ENCODE measurements at places on chromosomes 2 and 18.
A peak's percentile ranks its signal among the peaks of the same experiment; 100 is the strongest.

- no peak for DNase-seq
Measured at GRCh38 chr2:78290581-78291214, 734.8 kb upstream of the REG3G start.

DNA sequence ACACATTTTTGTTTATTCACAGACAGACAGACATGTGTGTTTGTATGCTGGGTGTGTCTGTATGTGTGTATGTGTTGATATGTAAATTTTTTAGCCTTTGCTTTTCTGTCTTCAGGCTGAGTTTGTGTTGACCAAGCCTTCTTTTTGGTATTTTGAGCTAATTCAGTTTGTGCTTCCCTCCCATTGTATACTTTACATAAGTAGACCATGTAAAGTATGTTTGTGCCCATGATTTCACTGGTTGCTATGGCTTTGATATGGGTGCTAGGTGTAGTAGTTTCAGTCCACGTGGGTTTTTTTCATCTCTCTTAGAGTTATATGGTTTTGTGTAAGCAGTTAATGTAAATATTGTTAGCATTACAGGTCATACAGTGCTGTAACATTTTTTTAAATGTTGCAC lies 129.4 kb upstream of the EPC2 start:
- no peak for DNase-seq

- DNase-seq: no peak
Measured at GRCh38 chr2:41954304-41955291, 93.2 kb upstream of the PKDCC start.

DNA sequence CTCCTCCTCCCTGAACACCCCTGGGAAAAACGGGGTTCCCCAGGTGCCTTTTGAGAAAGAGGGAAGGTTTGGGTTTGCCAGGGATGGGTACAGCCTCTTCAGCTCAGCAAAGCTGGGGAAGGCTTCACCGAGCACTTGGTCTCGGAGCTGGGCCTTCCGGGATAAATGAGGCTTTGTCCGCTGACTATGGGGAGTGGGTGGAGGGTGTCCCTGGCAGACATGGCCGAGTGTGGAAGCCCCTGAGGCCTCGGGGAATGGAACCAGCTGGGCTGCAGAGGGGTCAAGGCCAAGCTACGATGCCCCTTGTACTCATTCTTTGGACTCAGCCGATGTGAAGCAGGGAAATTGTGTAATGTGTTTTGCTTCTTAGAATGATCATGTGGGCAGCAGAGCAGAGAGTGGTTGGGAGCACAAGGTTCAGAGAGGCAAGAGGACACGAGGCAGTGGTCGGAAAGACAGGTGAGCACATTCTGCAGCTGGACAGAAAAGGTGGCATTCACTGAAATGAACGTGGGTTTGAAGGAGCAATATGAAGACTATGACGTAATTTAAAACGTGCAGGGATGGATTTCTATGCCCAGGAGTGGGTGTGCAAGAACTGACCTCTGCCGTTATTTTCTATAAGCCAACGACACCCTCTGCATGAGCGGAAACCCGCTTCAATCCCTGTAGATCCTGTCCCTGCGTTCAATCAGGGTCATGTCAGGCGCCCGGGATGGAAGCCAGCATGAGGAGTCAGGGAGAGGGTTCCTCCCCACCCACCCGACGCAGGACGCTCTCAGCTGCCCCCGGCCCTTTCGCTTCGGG lies 142.6 kb downstream of the PXDN start:
- DNase-seq: no peak

DNA sequence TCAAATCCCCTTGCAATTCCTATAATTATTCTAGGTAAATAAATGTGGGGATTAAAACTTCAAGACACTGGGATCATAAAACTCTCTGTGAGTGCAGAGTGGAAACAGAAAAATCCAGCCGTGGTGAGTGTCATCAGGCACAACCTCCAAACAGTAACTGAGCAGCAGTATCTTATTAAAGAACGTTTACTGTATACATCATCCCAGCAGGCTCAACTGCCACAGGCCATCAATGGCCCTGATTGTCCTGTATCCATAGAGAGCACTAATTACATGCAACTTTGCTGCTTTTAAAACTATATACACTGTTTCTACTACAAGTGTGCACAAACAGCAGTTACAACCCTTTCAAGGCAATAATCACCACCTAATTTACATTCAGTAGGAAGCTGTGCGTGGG lies 23.9 kb downstream of the GAREM1 start:
- DNase-seq: no peak

DNA sequence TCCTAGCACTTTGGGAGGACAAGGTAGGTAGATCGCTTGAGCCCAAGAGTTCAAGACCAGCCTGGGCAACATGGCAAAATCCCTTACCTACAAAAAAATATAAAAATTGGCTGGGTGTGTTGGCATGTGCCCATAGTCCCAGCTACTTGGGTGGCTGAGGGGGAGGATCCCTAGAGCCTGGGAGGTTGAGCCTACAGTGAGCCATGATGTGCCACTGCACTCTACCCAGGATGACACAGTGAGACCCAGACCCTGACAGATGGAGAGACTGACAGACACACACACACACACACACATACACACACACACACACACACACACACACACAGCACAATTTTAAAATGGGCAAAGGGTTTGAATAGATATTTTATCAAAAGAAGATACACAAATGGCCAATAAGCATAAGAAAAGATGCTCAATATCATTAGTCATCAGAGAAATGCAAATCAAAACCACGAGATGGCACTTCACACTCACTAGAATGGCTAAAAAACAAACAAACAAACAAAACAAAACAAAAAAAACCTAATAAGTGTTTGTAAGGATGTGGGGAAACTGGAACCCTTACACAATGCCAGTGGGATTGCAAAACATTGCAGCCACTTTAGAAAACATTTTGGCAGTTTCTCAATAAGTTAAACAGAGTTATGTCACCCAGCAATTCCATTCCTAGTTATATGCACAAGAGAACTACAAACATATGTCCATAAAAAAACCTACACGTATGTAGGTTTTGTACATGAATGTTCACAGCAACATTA lies 42.3 kb downstream of the BAZ2B start:
- no peak for DNase-seq

DNA sequence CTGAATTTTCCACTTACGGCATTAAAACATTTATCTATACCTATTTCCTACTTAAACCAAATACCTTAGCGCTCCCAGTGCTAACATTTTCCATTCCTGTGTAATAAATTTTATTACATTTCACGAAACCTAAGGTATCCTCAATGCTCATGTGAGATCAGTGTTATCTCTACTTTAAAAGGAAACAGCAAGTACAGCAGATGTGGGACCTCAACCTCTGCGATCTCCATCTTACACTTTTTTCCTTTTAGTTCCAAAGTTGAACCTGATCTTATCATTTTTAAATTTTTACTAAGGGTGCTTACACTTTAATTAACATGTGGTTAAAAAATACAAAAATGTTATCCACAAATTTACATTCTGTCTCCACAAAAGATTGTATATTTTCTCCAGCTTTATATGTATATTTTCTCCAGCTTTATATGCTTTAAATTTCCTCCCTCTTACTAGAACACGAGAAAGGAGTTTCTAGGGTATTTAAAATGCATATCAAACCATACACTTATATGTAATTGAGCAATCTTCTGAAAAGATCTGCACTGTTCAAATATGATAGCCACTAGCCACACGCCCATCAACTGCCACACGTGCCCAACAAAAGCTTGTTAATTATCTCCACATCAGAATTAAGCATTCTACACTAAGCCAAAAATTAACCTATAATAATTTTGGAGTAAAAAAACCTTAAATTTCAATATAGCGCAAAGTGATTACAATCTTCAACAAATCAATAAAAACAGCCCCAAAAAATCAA lies 38.1 kb downstream of the MBOAT2 start:
- no peak for DNase-seq

GRCh38 chr18:48142353-48142752 lies 211.9 kb upstream of the SMAD2 start:
- no peak for DNase-seq

- no peak for DNase-seq
Measured at GRCh38 chr2:159614534-159615366, 1.6 kb downstream of the BAZ2B start.

DNA sequence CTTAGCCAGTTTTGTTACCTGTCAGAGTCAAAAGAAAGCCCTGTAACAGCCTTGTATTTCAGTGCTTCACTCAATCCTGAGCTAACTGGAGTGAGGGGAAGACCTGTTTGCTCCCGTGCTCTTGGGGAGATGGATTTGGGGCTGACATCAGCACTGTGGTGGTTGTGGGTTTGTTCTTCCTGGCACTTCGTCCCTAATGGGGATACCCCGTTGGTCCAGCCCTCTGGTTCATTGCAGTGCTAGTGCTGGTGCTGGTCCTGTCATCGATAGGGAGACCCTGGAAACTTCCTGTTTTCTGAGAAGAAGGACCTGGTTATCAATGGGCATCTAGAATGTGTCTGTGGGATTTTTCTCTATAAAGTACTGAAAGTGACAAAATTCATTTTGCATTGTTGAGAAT lies 205.4 kb downstream of the ZNF407 start:
- DNase-seq: no peak

DNA sequence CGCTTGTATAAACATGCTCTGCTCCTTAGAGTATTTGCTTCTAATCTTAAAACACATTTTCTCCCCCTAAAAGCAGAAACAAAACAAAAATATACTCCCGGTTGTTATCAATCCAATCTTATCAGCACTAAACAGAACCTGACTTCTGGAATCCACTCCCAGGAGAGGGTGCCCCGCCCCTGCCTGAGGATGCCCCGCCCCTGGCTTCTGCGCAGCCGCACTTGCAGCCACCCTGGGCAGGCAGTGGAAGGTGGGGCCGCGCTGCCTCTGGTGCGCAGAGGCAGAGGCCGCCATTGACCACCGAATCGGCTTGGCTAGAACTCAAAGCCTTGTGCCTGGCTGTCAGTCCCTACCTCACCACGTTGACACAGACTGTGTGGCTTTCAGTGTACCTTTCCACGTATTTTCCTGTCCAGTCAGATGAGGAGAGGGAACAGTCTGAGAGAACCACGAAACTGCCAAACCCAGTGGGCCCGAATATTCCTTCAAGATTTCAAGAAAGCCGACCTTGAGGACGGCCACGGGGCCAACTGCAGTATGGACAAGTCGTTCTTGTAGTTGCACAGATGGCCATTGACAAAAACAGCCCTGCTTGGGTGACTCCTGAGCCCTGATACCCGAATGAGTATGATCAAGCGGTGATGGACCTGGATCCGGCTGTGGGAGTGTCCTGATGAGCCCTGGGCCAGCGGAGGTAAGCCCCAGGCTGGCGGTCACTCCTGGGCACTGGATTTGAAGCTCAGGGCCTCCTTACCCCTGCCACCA lies 46.2 kb upstream of the ARHGAP28 start:
- peak; percentile 77 for DNase-seq

GRCh38 chr2:25490217-25490616 lies 148.5 kb upstream of the DNMT3A start:
- DNase-seq: no peak

DNA sequence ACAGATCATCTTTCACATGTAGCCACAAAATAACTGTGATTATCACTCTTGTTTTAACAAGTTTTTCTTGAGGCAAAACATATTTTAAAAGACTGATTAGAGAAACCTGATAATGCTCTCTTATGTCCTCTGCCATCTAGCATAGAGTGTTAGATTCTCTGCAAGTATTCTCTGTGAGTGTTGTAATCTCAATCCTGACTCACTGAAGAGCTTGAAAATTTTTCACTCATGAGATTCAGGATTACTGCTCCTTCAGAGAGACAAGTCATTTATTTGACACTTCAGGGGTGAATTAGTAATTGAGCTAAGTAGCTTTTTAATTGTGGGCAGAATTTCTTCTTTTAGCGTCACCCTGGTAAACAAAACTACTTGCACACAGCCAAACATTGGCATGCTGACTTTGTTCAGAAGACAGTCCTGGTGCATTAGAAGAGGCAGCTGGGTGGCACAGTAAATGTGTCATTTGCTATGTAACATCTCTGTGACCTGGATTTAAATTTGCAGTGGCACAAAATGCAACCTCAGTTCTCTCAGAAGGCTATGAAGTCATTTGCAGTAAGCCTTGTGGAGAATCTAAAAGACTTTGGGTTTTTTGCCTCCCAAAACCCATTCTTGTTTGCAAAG lies 172.9 kb downstream of the LRP1B start:
- DNase-seq: no peak
